GM04503 (cell line): ENCODE measurements at places on chromosomes 5 and 9.

GRCh38 chr5:31825518-31826068 is 186.7 kb downstream of the PDZD2 start:
- DNase-seq, result no peak

- no peak for DNase-seq
Observed at GRCh38 chr5:865168-865521, 14.4 kb upstream of the ZDHHC11 start.

GRCh38 chr9:14530366-14530765 is 162.9 kb downstream of the ZDHHC21 start:
- no peak for DNase-seq

GRCh38 chr5:176633598-176633997 is 3.1 kb downstream of the EIF4E1B start:
- DNase-seq, result no peak

GRCh38 chr5:95825495-95825894 is 3.0 kb upstream of the GLRX start:
- no peak for DNase-seq

DNA sequence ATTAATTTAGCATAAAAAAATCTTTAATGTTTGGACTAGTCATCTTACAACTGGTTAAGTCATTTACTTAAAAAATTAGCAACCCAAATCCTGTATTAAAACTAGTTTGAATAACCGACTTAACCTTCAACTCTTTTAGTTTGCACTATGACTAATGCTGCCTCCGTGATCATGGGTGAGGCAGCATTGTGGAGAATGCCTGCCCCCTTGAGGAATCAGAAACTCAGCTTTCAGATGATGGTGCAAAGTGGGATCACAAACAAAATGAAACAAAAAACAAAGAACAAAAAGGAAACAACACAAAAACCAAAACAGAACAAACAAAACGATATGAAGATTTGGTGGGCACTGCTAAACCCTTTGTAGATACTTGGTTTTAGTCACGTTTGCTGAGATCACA is 127.0 kb upstream of the PALM2AKAP2 start:
- DNase-seq, result no peak

DNA sequence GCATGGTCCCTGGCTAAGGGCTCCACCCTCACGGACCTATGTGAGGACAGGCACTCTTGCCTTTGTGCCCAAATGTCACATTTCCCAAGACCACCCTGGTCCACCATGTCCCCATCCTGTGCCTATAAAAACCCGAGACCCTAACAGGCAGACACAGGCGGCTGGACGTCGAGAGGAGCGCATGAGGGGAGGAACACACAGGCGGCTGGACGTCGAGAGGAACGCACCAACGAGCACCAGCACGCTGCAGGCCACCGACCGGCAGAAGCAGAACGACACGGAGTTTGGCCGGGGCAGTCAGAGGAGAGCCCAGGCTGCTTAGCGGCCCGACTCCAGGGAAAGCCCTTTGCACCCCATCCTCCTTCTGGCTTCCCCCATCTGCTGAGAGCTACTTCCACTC is 119.9 kb downstream of the ADAMTS2 start:
- DNase-seq, result no peak

DNA sequence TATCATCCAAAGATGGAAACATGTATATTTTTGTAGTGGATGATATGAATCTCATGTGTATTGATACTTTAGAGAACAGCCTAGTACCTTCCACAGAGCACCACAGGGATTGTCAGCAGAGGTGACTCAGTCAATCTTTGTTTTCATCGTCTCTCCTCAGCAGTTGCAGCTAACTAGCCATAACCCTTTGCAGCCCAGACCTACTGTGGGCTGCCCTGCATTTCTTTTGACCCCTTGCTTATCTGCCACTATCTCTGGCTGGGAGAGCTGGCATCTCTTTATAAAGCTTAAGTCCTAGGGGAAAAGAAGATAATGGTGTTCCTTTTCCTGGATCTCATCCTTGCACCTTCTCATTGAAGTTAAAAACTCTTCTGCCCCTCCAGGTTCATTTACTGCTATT is 28.7 kb downstream of the HMGCR start:
- no peak for DNase-seq

GRCh38 chr5:78287169-78287568 is 7.3 kb downstream of the AP3B1 start:
- no peak for DNase-seq

DNA sequence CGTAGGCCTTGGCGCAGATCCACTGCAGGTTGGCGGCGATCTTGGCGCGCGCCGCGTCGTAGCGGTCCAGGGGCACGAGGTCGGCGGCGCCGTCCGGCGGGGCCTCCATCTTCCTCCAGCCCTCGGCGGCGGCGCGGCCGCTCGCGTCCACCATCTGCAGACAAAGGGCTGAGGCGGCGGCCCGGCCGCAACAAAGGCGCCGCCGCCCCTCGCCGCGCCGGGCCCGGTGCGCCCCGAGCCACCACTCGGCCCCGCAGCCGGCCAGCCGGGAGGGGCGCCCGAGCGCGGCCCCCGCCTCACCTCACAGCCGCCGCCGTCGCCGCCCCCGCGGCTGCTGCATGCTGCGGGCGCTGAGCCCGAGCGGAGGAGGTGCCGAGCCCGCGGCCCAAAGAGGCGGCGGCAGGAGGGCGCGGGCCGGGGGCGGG is 328 bp downstream of the CAMSAP1 start:
- no peak for DNase-seq

GRCh38 chr9:96619124-96619465 is 548 bp downstream of the CDC14B start:
- no peak for DNase-seq

- DNase-seq, result no peak
Observed at GRCh38 chr5:35990520-35990919, 670 bp downstream of the UGT3A1 start.

DNA sequence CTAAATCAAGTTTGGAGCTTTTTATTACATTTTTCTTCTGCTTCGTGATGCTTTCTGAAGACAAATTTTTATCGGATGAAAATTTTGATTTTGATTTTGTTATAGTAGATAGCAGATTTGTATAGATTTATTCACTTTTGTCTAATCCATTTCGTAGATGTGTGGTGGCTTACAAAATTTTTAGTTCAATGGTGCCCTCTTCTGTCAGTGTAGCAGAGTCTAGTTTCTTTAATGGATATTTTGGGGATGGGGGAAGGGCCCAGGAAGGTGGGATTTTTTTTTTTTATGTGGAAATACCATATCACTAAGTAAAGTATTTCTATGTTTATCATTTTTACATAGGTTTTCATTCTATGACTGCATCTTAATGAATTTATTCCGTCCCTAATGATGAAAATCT is 259.9 kb upstream of the TARS1 start:
- peak; percentile 16 for DNase-seq
